ENCODE measurements at places on chromosomes 1 and 21.

DNA sequence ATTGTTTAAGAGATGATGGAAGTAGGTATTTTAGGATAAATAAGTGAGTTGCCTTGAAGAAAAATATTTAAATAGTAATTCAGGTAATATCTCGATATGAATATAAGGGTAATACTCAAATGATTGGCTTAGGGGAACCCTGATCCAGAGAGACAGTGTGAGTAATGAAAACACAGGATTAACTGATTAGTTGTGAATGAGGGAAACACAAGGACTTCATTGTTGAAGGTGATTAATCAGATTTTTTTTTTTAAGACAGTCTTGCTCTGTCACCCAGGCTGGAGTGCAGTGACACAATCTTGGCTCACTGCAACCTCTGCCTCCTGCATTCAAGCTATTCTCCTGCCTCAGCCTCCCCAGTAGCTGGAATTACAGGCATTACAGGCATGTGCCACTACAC is 12.7 kb downstream of the SLC25A33 start:
- DNase-seq = no peak

DNA sequence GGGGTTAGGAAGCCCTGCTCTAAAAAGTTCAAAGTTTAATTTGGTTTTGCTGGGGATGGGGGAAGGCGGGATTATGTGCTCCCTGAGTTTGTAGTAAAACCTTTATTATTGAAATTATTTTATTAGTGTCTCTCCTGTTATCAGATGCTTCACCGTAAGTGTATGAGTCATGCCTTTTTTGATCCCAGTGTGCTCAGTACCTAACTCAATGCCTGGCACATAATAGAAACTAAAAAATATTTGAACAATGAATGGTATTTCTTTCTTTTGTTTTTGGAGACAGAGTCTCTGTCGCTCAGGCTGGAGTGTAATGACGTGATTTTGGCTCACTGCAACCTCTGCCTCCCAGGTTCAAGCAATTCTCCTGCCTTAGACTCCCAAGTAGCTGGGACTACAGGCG is 6.4 kb downstream of the SNRPE start:
- no peak for DNase-seq

- DNase-seq = no peak
These were observed 174 bp downstream of the SH3BP5L start for GRCh38 chr1:248825573-248825908.

- DNase-seq = peak; percentile 10
These were observed 92.2 kb downstream of the GRIK3 start for GRCh38 chr1:36942148-36942547.

DNA sequence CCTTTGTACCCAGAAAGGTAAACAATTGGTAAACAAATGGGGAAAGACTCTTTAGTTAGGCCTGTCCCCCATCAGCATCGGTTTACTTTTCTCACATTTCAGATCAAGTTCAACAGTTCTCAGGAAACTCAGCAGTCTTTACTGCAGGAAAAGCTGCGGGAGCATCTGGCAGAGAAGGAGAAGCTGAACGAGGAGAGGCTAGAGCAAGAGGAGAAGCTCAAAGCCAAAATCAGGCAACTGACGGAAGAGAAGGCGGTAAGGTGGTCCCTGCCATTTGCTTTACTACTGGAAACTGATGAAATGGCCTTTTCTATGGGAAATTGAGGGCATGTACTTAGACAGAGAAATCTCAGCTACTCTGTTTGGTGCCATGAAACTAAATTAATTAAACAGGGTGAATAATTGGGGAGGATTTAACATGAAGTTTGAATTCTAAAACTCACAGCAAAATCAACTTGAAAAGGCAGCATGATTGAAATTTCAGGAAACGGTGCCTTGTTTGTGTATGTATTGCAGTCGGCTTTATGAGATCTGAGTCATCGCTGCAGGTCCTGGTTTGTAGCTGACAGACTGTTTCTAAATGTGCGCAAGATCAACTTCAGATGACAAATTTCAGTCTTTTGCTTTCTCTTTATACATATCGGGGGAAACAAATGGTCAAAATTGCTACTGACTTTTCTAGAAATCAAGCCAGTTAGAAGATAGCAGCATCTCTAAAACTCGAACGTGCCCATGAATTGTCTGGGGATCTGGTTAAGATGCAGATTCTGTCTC is 67.9 kb upstream of the EFHD2 start:
- no peak for DNase-seq

DNA sequence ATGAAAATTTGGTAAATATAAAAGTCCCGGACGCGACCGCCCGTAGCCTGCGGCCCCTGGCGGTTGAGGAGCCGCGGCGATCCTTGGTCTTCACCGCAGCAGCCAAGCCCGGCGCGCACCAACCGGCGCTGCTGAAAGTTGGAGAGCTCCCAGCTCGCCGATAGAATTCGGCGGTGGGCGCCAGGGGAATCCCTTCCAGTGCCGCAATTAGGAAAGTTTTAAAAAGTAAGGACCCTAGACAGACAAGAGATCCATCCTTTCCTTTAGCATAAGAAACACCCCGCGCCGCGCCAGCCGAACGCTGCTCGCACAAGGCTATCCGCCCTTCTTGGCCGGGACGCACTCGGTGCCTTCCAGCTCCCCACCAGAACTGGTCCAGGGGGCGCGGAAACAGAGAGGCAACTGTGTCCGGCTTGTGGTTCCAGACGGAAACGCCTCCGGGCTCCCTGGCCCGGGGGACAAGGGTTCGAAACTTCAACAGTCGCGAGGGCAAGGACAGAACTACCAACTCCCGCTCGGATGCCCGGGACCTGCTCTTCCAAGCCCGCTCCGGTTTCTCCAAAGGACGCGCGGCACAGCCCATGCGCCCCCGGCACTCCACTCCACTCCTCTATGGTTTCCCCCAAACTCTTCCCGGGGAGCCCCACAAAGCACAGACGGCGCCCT is 1.7 kb downstream of the FAM78B start:
- no peak for DNase-seq

DNA sequence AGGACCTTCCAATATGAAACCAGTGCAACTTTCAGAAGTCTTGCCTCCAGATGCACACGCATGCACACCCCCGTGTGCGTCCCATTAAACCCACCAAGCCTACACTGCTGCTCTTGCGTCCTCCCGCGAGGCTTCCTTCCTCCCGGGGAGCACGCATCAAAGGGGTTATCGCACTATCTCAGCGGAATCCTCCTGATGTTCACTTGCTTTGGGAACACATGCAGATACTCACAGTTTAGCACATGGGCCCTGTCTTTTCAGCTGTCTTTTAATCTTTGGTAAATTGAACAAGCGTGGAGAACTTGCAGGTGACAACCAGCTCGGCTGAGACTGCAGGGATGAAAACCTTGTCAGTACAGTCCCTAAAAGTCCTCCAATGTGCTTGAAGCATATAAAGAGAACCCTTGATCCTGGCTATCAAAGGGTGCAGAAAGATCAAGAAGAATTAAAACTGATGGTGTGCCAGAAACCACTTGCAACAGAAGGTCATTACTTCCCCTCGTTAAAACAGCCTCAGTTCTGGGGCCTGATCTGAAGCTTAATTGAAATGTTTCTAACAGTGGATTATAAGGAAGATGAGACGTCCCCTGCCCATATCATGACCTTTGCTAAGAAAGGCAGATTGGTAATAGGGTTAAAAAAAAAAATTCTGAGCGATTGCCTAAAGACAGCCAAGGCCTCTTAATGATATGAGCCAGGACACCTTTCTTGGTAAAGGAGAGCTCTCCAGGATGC is 149.4 kb upstream of the LMO4 start:
- peak; percentile 78 for DNase-seq

DNA sequence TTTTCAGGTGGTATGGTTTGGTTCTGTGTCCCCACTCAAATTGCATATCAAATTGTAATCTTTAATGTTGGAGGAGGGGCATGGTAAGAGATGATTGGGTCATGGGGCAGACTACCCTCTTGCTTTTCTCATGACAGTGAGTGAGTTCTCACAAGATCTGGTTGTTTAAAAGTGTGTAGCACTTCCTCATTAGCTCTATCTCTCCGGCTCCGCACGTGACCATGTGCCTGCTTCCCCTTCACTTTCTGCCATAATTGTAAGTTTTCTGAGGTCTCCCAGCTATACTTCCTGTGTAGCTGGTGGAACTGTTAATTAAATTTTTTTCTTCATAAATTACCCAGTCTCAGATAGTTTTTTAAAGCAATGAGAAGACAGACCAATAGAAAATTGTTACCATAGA is 843.2 kb downstream of the AMY1C start:
- no peak for DNase-seq

GRCh38 chr1:51729156-51729823 is 112.4 kb downstream of the OSBPL9 start:
- peak; percentile 92 for DNase-seq

DNA sequence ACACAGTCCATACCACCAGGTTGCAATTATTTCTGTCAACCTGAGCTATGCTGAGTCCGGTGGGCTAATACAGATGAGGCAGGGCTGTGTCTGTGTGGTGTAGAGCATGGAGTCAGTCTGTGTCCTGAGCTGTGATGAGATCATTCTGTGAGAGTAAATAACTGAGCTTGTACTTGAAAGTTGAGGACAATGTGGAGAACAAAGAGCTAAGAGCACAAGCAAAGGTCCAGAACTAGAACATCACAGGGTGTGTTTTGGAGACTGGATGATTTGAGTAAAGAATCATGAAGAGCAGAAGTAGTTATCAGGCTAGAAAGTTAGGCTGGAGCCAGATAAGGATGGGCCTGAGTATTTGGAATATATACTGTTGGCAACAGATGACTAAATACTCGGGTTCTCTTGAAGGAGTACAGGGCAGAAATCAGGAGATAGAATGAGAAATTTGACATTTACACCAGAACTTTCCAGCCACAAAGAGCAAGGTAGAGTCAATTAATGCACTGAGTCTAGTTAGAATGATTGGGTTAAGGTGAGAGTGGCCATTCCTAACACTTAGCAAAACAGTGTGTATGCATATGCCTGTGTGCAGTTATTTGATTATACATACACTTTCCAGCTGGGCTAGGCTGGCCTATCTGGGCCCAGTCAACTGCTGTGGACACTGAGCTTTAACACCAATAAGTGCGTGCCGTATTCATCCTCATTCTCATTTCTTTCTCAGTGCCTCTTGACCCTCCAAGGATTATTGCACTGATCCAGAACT is 48.8 kb downstream of the LEPR start:
- DNase-seq = no peak

DNA sequence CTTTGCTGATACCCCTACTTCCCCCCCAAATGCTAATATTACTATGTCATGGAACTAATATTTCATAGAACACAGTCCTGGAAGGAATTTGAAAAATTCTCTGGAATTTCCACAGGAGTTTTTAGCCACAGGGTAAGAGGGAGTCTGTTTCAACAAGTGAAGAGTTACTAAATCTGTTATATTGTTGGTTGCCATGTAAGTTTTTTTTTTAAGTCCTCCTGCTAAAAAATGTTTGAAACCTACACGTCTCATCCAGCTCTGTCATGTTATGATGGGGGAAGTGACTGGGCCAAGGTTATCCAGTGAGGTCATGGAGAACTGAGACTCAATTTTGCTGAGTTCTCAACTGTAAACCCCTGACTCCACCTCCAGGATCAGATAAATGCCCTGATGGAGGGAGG is 60.8 kb upstream of the USP24 start:
- no peak for DNase-seq

DNA sequence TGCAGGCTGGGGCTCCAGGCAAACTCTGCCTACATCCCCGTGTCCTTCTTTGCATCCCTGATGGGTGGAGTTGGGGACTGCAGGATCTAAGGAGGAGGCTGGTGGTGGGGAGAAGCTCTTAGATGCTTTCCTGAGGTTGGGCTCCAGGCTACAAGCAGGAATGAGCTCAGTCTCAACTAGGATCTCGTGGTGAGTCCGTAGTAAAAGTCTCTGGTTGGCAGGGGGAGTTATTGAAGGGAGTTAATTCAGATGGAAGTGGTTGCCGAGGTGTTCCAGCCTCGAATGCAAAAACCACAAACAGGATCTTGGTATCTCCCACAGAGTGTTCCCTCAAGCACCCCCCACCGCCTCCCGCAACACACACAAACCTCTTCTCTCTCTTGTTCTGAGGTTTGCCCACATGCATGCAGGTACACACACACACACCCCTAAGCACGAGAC is 35.0 kb downstream of the TMCC2 start:
- DNase-seq = no peak

GRCh38 chr21:35426469-35426868 is 377.4 kb upstream of the RUNX1 start:
- no peak for DNase-seq

DNA sequence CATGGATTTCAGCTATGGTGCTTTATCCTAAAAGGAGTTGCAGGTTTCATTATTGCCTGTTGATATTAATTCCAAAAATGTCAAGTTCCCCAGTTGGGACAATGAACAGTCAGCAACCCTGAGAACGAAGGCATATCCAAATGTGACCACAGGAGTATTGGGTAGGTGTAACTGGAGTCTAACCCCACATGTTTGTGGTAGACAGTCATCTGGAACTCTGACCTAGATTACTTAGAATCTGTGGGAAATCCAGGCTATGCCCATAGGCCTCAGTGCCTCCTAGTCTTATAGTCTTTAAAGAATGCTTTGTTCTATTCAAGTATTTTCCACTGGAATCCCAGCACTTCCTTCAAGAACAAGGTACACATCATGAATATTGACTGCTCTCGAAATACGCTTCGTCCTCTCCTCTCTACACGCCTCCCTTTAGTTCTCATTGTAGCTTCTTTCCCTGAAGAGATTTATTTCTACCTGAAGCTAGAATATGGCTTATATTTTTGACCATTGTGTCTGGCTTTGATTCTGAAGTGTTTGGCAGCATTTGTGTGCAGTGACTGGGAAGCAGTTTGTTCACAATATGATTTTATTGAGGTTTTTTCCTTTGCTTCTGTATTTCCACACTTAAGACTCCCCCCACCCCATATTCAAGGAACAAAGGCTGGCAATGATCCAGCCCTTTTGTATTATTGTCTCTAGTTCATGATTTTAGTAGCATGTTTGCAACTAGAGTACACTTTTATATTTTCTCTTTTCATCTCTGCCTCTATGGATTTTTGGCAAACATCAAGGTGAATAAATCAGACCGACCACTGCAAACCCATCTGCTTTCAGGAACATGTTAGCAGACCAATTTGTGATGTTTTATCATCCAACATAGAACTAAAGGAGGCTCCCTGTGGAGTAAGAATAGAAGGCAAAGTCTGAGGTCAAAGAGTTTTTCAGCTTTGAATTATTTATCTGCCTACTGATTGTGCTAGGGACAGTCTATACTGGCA is 178.6 kb downstream of the GPR52 start:
- no peak for DNase-seq

GRCh38 chr1:230104395-230105244 is 37.6 kb downstream of the GALNT2 start:
- DNase-seq = peak; percentile 91

DNA sequence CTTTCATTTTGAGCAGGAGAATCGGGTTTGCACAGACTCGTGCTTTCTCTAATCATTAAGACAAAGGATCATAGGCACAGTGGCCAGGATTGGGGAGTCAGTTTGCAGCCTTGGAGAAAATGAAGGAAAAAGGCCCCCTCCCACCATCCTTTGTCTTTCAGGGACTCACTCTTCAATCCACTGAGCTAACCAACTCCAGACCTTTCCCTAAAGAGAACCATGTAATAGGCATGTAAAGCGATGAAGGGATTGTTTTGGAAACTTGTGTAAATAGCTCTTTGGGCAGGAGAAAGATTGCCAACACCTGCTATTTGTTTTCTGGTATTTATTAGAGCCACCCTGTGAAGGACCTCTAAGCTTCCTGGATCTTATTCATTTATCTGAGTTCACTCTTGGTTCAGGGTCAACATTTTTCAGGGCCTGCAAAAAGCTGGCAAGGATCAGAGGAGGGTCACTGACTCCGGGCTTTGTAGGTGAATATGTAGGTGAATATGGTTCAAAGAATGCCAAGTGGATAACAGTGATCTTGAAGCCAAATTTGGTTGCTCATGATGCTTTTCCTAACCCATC is 192.6 kb upstream of the FGGY start:
- no peak for DNase-seq

Data from DMS79 (cell line).